ENCODE measurements at places on chromosomes 12 and 14.

- no peak for DNase-seq
These were observed 1.8 kb downstream of the ISCA2 start for GRCh38 chr14:74495356-74495755.

DNA sequence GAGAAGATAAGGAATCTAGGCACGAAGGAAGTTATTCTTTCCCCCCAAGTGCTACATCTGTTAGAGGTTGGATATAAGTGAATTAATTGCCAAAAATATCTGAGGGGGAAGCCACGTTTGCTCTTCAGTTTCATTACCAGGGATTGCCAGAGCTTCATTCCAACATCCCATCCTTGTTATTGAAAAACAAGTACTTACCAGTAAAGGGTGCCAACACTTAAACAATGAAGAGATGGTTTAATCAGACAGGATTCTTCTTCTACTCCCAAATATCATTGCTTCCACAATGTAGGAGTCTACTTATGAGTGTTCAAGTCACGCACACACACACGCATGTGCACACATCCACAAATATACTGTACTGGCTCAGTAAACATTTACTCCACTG is 312.4 kb downstream of the RPAP3 start:
- DNase-seq, result no peak

- peak; percentile 81 for DNase-seq
These were observed 193.7 kb upstream of the LRIG3 start for GRCh38 chr12:59113831-59114615.

DNA sequence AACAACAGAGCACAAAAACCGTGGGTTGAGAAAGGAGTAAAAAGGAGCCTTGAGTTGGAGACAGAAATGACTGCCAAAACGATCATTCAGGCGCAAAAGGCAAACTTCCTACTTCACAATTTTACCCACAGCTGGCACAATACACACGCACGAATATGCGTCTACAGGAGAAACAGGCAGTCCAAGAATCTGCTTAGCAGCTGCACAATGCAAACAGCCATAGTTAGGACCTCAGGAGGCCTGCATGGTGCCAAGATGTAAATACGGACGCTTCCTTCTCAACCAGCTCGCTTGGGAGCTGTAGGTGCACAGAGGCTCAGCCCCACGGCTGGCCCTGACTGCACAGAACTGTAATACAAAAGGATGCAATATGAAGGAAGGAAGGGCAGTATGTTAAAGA is 250.1 kb upstream of the CAND1 start:
- DNase-seq, result peak; percentile 46

DNA sequence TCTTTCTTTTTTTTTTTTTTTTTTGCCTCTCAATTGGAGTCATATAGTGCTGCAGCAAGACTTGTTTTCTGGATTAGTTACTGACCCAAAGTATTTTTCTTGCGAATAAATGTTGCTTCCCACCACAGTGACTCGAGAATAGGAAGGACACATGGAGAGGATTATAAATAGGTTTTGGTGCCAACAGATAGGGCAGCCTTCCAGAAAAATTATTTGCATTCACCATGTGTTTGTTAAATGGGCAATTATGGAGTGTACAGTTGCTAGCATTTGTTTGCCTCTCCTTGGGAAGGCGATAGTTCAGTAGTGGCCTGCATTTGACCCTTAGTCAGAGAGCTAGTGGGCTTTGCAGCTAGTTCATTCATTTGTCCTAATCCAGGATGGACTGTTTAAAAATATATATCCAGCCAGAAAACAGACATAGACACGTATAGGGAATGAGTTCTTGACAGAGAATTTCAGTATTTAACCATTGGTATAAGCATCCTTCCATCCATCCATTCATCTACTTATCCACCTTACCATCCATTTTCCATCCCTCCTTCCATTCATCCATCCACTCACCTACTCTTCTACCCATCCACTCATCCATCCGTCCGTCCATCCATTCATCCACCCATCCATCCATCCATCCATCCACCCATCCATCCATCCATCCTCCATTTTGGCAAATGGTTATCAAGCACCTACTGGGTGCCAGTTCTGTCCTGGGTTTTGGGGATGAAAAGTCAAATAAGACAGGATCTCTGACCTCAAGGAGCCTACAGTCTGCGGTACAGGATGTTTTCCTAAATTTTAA is 67.5 kb downstream of the CHST11 start:
- no peak for DNase-seq

GRCh38 chr12:119013023-119013422 is 31.7 kb downstream of the SRRM4 start:
- no peak for DNase-seq

- peak; percentile 55 for DNase-seq
These were observed 7.8 kb downstream of the PITPNM2 start for GRCh38 chr12:123142921-123143735.

GRCh38 chr12:20463913-20464524 is 95.7 kb downstream of the PDE3A start:
- DNase-seq, result peak; percentile 49

DNA sequence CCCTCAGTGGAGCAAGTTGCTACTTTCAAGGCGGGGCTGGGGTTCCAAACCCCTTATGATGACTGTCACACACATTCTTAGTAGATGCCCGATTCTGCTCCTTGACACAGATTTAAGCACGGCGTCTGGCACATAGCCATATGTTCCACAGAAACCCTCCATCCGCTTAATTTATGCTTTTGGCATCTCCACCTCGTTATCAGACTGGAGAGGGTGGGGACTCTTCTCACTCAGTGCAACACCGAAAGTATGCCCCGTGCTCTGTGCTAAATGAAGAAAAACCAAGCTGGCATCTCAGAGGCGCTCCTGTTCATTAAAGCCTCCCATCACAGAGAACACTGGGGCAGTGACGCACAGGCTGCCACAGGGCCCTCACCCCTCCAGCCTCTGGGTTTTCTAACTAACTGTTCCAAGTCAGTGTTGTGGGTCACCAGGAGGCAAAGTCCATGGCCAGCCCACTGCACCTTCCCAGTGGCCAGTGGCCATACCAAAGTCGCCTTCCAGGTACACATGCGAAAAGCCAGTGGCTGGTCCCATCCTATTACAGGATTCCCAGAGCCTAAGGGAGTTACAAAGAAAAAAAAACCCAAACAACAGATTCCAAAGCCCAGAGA is 27.3 kb downstream of the CCDC88C start:
- no peak for DNase-seq

GRCh38 chr14:104726600-104727451 is 2.8 kb downstream of the ADSS1 start:
- peak; percentile 44 for DNase-seq

DNA sequence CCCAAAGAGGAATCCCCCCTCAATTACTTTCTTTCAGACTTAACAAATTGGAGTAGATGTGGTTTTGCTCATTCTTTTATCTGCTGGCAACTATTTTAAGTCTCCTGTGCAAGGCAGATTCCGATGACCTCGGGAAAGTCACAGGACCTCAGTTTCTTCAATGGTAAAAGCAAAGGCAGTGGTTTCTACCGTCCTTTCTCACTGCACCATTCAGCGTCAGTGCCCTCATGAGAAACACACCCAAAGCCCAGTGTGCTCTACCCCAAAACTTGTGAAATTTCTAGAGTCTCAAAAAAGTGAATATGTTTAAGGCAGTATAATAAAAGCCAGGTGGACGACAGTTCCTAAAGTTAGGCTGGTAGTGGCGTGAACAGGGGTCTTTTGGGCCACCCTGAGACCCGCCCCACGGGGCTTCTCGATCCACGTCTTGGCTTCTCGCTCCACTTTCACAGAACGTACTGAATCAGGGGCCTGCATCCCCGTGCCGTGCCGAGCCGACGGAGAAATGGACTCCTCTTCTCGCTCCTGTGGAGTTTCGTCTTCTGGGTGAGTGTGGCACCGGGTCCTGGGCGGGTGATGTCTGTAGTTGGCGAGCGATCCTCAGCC is 1.3 kb upstream of the ARHGAP5 start:
- peak; percentile 27 for DNase-seq

DNA sequence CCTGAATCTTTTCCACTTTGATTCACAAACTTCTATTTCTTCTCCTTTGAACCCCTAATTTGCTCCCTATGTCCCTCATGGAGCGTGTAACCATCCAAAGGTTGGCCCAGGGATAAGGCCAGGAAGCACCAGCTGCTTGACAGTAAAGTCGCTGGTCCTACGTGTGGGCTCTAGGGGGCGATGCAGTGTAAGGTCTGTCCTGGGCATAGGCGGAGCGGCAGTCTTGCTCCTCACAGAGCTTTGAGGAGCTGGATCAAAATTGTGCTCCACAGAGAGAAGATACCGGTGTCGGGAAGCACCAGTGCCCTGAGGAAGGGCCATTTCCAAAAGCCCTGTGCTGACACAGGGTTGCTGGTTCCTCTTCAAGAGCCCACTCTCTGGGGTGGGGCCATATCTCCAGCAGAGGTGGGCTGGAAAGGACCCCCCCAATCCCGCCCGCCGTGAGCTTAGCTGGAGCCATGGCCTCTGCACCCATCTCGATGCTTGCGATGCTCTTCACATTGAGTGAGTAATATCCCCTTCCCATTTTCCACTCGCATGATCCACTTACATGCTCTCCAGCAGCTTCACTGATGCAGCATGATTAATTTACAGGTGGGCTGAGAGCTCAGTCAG is 49.9 kb upstream of the OR4E1 start:
- peak; percentile 48 for DNase-seq

- DNase-seq, result no peak
These were observed 791.7 kb downstream of the AACS start for GRCh38 chr12:125856896-125857295.

- peak; percentile 34 for DNase-seq
These were observed 133.6 kb downstream of the FGD4 start for GRCh38 chr12:32532951-32533350.

GRCh38 chr12:21751517-21751916 is 23.0 kb downstream of the KCNJ8 start:
- no peak for DNase-seq

DNA sequence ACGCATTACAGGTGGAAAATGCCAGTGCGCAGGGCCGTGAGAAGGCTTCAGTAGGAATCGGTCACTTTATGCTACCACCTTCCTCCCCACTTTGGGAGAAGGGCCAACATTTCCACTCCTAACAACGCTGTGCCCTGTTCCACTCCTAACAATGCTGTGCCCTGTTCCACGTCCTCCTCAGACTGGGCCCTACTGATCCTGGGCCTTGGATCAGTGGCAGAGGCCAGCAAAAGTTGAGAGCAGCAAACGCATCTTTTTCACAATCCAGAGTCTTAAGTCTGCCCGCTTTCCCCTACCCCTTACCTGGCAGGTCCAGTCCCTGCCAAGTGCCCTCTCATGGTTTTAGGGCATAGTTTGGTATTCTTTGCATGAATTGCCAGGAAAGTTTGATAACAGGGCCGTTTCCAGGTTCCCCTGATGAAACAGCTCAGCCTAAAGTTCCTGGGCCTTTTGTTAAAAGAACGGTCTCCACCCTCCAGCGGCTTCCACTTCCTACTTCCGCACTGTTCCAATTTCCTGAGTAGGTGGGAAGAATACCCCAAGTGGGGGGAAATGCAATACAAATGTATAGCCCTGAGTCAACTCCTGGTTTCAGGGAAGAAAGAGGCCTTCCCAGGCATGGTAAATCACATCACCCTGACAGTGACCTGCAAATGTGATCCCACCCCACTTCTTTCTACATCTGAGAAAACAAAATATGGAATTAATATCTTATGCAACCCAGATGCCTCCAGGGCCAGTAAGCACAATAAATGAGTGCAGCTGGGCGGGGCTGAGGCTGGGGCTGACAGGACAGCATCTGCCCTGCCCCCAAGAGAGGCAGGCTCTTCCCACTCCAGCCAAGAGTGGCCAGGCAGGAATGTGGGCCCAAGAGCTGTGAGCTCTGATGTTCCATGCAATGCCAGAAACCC is 15.0 kb downstream of the KCTD10 start:
- DNase-seq, result no peak

GRCh38 chr14:54314365-54315104 is 82.3 kb upstream of the CDKN3 start:
- no peak for DNase-seq

DNA sequence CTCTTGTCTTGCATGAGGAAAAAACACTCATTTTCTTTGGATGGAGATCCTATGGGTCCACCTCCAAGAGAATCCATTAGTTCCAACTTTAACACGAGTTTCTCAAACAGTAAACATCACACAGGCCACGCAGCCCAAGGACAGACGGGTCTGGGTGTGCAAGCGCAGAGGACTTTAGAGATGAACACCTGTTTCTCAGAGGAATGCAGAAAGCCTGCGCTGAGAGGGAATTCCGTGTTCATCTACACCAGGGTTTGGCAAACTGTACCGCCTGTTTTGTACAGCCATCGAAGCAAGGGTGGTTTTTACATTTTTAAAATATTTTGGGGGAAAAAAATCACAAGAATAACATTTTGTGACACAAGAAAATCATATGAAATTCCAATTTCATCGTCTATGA is 79.4 kb downstream of the RBM19 start:
- DNase-seq, result no peak

DNA sequence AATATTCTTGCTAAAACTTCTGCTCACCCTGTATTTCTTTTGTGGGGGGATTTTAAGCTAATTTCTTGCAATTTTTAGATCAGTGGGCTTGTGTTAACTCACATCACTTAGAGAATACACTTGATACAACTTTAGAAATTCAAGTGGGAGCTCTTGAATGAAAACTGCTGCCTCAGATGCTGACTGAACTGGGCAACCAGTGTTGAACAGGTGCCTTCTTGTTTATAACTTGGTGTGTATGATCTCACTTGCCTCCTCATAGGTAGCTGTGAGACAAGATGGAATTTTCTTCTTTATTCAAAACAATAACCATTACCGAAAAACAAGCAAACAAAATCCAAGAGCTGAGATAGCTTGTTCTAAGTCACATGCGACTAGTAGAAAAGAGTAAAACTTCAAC is 63.5 kb downstream of the FGD4 start:
- no peak for DNase-seq

DNA sequence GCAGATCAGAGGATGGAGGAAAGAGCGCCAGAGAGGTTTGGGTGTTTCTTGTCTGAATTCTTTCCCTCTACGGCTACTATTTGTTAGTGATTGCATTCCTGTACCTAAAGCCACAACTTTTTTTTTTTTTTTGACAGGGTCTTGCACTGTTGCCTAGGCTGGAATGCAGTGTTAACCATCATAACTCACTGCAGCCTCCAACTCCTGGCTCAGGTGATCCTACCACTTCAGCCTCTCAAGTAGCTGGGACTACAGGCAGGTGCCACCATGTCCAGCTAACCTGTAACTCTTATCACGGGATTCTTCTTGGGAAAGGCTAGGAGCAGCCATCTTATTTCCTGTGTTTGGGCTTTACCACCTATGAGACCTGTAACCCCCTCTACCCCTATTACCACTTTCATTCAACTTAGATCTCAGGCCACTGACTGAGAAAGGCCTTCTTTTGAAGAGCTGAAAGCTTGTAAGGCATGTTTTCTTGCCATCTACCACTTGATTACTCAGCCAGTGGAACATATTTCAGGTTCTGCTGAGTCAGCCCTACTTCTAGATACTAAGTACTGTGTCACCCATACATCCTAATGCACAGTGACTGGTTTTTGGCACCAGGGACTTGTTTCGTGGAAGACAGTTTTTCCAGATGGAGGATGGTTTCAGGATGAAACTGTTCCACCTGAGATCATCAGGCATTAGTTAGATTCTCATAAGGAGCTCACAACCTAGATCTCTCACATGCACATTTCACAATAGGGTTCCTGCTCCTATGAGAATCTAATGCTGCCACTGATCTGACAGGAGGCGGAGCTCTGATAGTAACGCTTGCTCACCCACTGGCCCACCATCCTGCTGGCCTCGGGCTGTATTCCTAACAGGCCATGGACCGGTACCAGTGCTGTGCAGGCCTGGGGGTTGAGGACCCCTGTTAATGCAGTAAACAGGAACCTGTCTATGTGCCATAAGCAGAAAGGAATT is 6.9 kb downstream of the VEZT start:
- no peak for DNase-seq

GRCh38 chr14:92670160-92670559 is 78.3 kb downstream of the LGMN start:
- DNase-seq, result peak; percentile 67

GRCh38 chr12:56267443-56268071 is 815 bp downstream of the COQ10A start:
- no peak for DNase-seq

All from NAMALWA (cell line).